ENCODE measurements at places on chromosomes 7 and 10.

GRCh38 chr7:31782411-31782991, 95.5 kb downstream of the PPP1R17 start:
- DNase-seq, result no peak

- no peak for DNase-seq
These were observed 718 bp upstream of the STEAP4 start for GRCh38 chr7:88307412-88307811.

DNA sequence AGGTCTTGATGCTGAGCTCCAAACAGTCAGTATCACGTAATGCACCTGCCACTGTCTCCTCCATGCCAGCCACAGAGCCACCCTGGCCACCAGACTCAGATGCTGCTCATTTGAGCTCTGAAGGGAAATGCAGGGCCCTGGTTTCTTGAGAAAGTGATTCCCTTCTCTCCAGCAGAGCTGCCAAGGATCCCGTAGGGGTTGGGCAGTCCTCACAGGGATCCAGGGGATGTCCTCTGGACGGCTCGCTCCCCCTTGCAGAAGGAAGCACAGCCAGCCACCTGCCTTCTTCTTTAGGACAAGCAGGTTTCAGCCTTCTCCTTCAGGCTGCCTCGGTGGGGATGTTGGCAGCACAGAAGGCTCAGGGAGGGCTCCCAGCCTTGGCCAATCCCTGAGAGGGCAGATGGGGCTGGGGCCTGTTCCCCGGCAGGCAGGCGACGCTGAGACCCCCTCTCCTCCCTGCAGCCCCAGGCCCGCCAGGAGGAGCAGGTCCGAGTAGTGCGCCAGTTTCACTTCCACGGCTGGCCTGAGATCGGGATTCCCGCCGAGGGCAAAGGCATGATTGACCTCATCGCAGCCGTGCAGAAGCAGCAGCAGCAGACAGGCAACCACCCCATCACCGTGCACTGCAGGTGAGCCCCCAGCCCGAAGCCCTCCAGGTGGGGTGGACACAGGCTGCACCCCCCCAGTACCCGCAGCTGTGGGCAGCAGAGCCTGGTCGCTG, 48.9 kb downstream of the MKI67 start:
- no peak for DNase-seq

- DNase-seq, result no peak
These were observed 615.1 kb downstream of the SDK1 start for GRCh38 chr7:3916146-3916545.

All from effector memory CD4-positive, alpha-beta T cell (primary cell).